Renal pelvis (tissue), 12 donors: ENCODE measurements at places on chromosomes 13 and 19. TPM values are rescaled to one million over a fixed set of nuclear protein-coding genes. Genes with fewer than 3 reads are reported as not detected.

DNA sequence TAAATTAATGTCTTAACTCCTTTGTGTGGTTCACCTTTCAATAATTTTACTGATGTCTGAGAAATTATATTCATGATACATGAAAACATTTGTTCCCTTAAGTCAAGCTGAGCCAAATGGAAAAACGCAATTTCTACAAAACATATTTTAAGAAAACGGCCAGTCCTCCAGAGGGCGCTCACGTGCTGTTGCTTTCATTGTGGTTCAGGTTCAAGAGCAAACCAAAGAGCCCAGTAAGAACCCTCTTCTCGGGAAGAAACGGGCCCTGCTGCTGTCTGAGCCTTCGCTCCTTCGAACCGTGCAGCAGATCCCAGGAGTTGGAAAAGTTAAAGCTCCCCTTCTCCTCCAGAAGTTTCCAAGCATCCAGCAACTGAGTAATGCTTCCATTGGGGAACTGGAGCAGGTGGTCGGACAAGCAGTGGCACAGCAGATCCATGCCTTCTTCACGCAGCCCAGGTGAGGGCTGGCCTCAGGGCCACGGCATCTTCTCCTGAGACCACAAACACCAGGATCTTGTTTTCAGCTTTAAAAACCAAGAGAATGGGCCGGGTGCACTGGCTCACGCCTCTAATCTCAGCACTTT, 4.3 kb downstream of the FAAP24 start:
- peak; percentile 52 for DNase-seq

GRCh38 chr19:7340959-7341837, 7.5 kb upstream of the ARHGEF18 start:
- DNase-seq: peak; percentile 82

- no peak for DNase-seq
These were observed 9.0 kb downstream of the OR7A5 start for GRCh38 chr19:14826006-14826405.

GRCh38 chr13:97202761-97203160, 19.4 kb upstream of the MBNL2 start:
- no peak for DNase-seq

DNA sequence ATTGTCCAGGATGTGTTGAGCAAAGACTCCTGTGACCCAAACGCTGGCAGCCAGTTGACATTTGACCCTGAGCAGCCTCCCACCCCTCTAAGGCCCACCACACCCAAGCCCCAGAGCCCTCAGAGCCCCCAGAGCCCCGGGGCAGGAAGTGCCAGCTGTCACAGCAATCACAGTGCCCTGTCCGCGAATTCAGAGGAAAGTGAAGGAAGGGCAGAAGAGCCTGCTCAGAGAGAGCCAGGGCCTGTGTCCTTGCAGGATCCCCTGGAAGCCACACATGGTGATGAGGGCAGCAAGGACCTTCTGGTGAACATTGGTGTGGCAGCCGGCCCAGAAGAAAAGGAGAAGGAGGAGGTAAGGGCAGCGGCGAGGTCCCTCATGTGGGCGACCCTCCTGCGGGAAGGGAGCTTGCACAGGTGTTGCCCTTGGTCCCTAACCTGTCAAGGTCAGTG, 63.7 kb downstream of the SPATA13 start:
- DNase-seq: no peak

DNA sequence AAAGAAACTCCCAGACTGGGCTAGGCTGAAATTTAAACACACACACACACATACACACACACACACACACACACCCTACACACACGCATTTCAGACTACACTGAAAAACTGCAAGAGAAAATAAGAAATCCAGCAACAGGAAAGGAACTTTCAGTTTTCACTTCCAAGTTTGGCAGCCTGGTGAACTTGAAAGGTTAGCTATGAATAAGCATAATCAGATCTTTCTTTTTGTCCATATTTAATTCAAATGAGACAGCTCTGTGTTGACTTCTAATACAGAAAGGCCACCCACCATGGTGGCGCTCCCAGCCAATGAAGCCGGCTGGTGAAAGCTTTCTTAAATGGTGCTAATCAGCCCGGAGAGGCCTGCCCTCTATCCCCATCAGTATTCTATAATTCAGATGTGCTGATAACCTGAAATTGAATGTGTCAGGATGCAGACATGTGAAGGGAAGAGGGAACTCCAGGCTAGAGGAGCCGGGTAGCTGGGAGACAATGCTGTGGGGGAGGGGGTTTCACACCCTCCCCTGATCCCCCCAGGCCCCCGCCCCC, 108.3 kb upstream of the ZNF536 start:
- DNase-seq: no peak

GRCh38 chr13:99296398-99296797, 10.8 kb downstream of the GPR183 start:
- DNase-seq: no peak

GRCh38 chr13:113078902-113079780, 26.4 kb upstream of the F7 start:
- no peak for DNase-seq

- no peak for DNase-seq
These were observed 525.0 kb upstream of the SLITRK6 start for GRCh38 chr13:86324191-86324590.

- DNase-seq: no peak
These were observed 190.0 kb upstream of the MIR17HG start for GRCh38 chr13:91157273-91158016.

- DNase-seq: no peak
These were observed 18.6 kb upstream of the EHD2 start for GRCh38 chr19:47694466-47695273.

DNA sequence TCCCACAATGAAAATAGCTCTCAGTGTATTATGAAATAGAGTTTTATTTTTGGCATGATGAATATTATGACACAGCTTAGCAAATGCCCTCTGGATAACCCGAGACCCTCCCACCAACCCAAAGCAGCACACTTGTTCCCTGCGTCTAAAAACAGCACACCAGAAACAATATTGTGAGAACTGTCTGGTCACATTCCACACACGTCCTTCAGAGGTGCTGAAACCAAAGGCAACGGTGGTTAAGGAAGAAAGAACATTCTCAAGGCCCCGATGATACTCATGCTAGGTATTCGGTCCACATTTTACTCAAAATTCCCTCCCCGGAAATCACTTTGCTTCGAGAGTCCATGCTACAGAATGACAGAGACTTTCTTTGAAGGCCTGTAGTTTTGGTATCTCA, 156.7 kb downstream of the SLC7A1 start:
- no peak for DNase-seq

DNA sequence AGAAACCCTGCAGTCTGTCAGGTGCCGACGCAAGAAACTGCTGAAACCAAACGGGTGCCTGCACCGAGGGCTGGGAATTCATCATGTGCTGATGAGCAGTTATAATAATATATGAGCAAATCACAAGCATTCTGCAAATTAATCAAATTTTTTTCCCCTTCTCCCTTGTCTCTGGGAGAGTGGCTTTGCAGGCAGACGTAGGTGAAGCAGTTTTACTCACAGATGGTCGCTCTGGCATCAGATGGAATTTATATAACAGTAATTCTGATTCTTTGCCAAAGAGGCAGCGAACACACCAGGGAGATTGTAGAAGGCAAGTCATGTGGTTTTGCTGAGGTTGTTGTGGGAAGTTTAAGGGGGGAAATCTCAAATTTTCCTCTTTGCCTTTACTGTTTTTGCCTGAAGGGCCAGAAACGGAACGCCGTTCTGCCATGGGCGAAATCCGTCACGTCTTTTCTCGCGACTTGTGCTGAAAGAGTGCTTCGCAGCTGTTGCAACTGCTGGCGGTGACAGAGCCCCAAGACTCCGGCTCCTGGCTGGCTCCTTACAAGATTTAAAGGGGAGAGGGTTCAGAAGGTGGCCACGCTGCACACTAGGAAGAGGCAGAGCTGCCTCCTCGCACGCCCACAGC, 320.1 kb downstream of the ZNF536 start:
- DNase-seq: no peak

- DNase-seq: no peak
These were observed 788.3 kb upstream of the SLITRK5 start for GRCh38 chr13:86882835-86883234.

GRCh38 chr13:30192320-30193093, 114.8 kb downstream of the KATNAL1 start:
- no peak for DNase-seq

GRCh38 chr19:15897026-15897737, 692 bp downstream of the CYP4F2 start:
- DNase-seq: no peak

- no peak for DNase-seq
These were observed 7.1 kb upstream of the SHFL start for GRCh38 chr19:10079031-10079453.

DNA sequence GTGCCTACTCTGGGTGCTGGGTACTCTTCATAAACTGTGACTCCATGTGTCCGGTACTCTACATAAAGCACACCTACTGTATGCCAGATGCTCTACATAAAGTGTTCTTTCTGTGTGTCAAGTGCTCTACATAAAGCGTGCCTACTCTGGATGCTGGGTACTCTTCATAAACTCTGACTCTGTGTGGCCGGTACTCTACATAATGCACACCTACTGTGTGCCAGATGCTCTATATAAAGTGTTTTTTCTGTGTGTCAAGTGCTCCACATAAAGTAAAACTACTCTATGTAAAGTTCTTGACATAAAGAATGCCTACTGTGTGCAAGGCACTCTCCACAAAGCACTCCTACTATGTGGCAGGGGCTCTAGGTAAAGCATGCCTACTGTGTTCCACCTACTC, 1.8 kb upstream of the CYP4F11 start:
- DNase-seq: no peak

- DNase-seq: no peak
These were observed 327 bp downstream of the PTGER1 start for GRCh38 chr19:14474827-14475226.

- no peak for DNase-seq
These were observed 85.3 kb downstream of the COG6 start for GRCh38 chr13:39740761-39741160.

DNA sequence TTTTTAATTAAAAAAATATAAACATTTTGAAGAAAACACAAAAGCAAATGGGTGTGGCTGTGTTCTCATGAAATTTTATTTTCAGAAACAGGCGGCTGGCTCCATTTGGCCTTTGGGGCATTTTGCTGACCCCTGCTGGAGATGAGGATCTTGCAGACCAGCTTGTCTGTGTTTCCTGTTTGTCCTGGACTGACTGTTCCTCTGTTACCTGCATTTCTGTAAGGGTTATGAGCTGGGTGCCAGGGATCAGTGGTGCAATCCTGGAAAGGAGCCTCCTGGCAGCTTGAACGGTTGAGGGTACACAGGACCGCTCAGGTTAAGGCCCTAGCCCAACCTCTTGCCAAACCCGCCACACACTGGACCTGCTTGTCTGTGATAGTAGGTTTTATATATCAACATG, 49.9 kb downstream of the ZNF787 start:
- DNase-seq: no peak

The CEACAM5 gene
- polyA plus RNA-seq: 0.13 TPM

The TGFBR3L gene
- 0.97 TPM for polyA plus RNA-seq

The CRX gene
- 0.06 TPM for polyA plus RNA-seq

The TEX101 gene
- polyA plus RNA-seq: not detected

The TNFRSF19 gene
- polyA plus RNA-seq: 46.6 TPM

The DKKL1 gene
- 6.7 TPM for polyA plus RNA-seq

The SH2D3A gene
- 10.1 TPM for polyA plus RNA-seq

The HTR2A gene
- polyA plus RNA-seq: 1.2 TPM

The RDH8 gene
- polyA plus RNA-seq: not detected

The CEACAM8 gene
- polyA plus RNA-seq: 0.15 TPM

The CILP2 gene
- polyA plus RNA-seq: 0.27 TPM
